Lung microvascular endothelial cell (primary cell): ENCODE measurements at places on chromosomes 2 and 18.

DNA sequence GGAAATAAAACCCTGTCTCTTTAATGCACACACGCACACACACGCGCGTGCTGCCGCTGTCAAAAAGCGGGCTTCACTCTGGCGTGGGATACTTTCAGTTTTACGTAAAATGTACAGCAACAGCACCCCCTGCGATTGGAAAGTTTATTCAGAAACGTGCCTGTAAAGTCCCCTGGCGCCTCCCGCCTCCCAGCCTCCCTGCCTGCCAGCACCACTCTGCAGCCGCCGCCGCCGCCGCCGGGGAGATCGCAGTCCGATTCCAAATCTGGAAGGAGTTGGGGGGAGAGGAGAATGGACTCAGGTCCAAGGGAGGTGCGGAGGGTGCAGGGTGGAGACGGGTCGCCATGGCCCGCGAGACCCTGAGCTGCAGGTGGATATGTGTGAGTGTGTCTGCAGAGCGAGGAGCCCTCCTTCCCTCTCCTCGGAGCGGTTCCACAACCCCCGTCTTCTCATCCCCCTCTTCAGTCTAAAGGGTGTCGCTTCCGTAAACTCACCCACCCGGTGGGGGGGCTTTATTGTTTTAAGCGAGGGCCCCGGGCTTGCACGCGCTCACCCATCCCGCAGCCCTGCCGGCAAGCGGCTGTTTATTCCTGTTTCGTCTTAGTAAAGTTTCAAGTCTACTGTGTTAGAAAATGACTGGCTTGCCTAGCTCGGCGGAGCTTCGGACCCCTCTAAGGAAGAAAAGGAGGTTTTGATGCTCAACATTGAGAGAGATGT lies 1.8 kb upstream of the BCL11A start:
- DNase-seq, result peak; percentile 88

- DNase-seq, result peak; percentile 69
Measured at GRCh38 chr2:109613081-109613921, 465 bp downstream of the SEPTIN10 start.

DNA sequence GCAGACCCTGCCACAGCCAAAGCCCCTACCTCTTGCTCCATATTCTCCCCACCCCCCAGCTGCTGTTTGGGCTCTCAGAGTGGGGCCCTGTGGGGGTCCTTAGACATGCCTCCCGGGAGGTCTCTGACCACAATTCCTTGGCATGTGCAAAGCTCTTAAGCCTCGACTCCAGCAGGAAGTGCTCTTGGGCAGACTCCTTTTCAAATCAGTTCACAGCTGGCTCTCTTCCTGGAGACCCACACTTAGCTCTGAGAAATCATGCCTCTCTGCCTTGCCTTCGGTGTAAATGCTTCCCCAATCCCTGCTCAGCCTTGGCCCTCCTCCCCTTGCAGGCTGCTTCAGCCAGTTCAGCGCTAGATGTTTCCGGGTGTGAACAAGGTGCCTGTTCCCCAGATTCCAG lies 46.9 kb downstream of the NGEF start:
- DNase-seq, result no peak

- no peak for DNase-seq
Measured at GRCh38 chr18:26792661-26793060, 72.8 kb downstream of the AQP4 start.

DNA sequence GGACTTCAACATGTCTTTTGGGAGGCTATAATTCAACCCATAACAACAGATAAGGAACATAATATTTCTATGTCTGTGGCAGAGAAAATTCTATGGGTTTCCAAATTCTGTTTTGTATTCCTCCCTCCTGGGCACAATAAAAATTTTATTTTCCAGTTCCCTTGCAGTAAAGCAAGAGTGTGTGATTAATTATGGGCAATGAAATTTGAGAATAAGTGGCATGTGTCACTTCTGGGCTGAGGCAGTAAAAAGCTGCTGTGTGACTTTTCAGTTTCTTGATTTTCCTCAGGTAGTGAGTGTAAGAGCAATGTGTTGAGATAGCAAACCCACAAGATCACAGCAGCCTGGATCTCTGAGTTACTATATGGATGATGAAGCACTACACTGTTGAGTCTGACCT lies 216.4 kb downstream of the MEIS1 start:
- DNase-seq, result no peak
